ENCODE measurements at places on chromosomes 12 and 14.

GRCh38 chr14:97299661-97300060 is 502.5 kb downstream of the VRK1 start:
- no peak for DNase-seq

GRCh38 chr14:93055651-93056115 is 60.0 kb downstream of the ITPK1 start:
- no peak for DNase-seq

GRCh38 chr12:98439981-98440581 is 75.3 kb upstream of the TMPO start:
- no peak for DNase-seq

DNA sequence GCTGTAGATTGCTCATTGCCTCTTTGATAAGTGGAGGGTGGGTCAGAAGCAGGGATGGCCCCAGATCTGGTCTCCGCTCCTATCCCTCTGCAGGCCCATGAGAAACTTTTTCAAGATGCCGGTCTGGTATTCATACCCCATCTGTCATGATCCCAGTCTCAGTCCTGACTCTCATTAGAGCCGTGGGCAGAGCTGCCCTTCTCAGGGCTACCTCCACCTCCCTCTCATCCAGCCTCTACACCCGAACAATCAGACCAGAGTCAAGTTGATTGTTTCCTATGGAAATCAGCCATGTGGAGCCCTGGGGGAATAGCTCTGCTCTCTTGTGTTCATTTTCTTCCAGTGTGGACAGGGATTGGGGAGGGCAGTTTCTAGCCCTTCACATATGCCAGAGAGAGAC is 45.8 kb downstream of the NEUROD4 start:
- DNase-seq = no peak

- DNase-seq = no peak
Measured at GRCh38 chr12:103441437-103442181, 54.2 kb downstream of the C12orf42 start.

- DNase-seq = no peak
Measured at GRCh38 chr12:111155521-111155920, 213.4 kb downstream of the PHETA1 start.

DNA sequence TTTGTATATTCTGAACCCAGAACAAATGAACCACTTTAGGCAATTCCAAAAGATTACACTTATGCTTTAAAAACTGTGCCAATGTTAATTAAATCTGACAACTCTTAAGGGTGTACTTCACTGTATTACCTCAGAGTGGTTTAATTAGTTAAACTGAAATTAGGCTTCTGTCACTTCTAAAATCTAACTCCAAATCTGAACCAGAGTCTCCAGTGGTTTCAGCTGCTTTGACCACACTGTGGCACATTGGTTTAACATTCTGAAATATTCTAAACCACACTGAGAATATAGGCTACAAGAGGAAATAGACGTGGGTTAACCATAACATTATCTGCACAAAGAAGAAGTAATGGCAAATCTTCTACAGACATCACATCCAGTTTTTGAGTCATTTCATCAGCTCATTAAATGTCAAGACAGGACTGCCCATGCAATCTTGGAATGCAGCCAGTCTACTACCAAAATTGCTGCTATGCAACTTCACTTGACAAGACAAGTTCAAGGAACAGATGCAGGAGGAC is 94.8 kb downstream of the LRP6 start:
- DNase-seq = no peak

DNA sequence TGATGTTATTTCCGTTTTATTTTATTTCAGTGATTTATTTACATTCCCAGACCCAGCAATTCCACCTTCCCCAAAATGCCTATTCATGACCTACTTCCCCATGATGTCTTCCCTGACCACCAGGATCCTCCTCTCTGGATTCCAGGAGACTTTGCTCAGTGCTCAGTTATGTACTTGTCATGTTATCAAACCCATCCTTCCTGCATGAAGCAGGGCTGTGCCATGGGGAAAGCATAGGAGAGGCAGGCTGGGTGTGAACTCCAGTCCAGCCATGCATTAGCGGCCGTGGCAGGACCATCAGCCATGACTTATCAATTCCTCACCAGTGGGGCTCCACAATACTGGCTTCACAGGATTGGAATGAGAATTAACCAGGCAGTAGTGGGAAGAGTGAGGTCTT is 57.8 kb downstream of the B4GALNT3 start:
- DNase-seq = no peak

- no peak for DNase-seq
Measured at GRCh38 chr12:56220611-56221231, 1.0 kb downstream of the RNF41 start.

- DNase-seq = no peak
Measured at GRCh38 chr12:118645219-118645618, 268.9 kb downstream of the SUDS3 start.

DNA sequence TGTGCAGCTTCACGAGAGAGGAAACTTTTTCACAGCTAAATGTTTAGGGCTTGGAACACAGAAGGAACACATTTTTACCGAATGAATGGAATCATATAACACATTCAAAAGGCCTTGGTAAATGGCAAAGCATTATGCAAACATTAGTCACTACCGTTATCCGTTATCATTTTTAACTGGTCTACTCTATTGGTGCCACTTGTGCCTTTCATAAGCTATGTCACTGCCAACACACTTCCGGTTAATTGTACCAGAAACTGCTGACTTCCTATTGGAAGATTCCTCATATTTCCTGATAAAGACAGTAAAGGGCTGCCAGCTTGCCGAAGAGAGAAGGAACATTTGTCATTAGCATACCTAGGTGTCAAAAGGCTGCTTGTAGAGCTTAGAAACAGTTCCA is 169.2 kb downstream of the APAF1 start:
- no peak for DNase-seq

DNA sequence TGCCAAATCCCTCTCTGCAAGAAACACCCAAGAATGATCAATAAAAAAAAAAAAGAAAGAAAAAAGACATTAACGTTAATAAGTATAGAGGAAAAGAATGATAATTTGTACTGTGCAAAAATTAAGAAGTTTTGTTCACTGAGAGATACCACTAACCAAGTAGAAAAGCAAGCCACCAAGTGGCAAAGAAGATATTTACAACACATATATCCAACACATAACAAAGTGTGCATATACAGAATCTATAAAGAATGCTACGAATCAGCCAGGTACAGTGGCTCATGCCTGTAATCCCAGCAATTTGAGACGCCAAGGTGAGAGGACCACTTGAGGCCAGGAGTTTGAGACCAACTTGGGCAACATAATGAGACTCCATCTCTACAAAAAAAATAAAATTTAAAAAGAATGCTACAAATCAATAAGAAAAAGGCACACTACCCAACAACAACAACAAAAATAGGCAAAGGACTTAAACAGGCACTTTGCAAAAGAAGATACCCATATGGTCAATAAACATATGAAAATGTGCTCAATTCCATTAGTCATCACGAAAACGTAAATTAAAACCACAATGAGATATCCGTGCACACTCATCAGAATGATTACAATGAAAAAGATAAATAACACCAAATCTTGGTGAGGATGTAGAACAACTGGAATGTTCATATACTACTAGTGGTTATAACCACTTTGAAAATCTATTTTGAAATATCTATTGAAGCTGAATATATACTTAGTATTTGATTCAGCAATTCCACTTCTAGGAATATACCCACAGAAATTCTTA is 19.8 kb downstream of the GALNT4 start:
- no peak for DNase-seq

GRCh38 chr14:50249136-50249775 is 17.9 kb upstream of the SOS2 start:
- no peak for DNase-seq

DNA sequence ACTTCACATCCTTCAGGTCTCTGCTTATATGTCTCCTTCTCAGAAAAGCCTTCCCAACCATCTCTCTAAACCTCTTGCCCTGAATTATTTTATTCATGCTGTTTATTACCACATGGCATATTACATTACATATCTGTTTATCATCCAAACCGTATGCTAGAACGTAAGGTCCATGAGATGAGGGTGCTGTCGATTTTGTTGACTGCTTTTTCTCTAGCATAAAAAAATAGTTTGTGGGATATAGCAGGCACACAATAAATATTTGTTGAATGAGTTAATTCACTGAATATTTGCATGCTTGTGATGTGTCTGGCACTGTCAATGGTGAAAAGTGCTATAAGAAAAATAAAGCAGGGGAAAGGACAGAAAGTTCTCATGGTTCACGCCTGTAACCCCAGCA is 22.9 kb downstream of the SAMD4A start:
- no peak for DNase-seq

DNA sequence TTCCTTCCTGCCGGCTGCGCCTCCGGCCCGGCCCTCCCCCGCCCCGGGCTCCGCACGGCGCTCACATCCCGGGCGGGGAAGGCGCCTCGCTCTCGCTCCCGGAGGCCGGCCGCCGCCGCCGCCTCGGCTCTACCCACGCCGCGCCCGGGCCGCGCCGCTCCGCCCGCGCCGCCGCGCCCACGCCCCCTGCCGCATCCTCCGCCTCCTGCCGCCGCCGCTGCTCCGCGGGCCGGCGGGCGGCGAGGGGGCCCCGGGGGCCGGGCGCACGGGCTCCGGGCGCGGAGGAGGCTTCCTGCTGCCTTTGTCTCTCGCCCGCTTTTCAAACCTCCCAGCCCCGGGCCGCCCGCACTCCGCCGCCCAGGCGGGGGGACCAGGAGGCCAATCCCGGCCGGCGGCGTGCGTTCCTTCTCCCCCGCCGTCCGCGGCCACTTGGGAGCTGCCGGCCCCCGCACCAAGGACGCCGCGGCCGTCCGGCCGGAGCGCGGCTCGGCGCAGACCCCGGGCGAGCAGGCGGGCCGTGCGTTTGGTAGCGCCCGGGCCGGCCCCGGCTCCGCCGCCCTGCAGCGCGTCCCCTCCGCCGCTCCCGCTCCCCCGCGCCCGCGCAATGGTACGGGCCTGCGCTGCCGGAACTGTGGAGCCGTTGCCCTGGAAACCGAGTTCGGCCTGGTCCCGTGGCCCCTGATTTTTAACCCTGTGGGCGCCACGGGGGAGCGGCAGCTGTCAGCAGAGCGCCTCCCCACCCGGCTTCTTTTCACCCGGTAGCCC is at the start of gene FBXL14:
TSS of gene FBXL14 (minus strand) at position 321 of the 765 bp plus-strand sequence. CDS start 515 bp downstream, outside the sequence.
- peak; percentile 73 for DNase-seq

DNA sequence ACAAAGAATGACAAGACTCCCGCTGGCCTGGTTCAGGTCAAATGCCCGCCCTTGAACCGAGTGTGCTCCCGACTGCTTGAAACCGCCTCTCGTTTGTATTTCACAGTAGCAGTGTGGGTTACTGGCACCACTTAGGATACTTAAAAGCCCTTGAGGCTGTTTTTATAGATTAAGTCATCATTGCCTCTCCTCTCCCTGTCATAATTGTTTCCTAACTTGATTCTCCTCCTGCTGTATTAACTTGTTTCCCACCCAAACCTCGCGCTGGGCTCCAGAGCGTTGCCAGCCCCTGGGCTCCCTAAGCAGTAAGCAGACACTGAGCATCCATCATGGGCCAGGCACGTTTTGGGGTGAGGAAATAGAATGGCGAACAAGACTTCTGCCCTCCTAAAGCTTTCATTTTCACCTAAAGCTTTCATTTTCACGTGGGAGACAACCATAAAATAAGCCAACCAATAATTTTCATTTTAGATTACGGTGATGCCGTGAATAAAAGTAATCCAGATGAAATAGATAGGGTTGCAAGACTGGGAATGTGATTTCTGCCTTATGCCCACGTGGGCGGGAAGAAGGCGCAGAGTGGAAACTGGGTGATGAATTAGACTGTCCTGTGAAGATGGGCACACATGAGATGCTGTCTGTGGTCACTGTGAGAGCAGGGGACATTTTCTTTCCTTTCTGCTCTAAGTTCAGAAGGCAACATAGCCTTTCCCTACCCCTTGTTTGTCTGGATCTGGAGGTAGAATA is 97.5 kb downstream of the PPP2R5C start:
- DNase-seq = no peak

DNA sequence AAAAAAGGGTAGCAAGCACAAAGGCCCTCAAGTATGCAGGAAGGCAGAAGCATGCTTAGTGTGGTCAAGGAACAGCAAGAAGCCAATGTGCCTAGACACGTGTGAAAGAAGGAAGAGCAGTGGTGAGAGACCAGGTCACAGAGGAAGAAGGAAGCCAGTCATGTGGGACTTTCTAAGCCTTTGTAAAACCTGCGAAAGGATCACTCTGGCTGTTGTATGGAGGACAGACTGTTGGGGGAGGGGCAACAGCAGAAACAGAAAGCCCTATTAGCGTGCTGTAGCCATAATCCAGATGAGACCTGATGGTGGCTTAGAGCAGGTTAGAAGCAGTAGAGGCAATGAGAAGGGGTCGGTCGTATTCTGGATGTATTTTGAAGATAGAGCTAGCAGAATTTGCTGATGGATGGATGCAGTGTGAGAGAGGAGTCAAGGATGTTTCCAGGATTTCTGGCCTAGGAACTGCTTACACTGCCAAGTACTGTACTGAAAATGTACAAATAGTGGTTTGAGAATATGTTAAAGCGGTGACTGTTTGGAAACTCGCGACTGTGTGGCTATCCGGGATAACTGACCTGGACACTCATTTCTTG is 5.7 kb upstream of the MLF2 start:
- DNase-seq = no peak

DNA sequence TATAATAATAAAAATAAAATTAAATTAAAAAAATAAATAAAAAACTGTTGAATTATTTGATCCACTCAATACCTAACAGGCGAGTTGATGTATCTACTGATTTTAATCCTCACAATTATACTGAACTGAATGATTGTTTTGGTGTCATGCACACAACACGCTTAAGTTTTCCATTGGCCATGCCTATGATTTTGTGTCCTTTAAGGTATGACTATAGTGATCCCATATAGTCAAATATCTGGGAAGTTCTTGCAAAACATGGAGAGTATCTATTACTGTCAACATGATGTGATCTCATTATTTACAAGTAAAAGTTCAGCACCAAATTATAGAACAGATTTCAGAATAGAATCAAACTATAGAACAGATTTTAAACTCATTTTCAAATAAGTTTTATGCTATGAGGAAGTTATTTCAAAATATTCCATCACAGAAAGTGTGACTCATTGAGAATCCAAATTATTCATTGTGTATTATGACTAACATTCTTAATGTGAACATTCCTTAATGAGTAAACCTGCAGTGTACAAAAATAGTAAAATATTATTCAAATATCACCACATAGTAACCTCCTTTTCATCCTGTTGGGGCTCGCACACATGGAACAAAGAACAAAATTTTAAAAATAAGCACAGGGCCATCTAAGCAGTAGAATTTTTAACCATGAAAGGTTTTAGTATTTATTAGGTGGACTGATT is 190.4 kb downstream of the SLC25A21 start:
- no peak for DNase-seq

- DNase-seq = no peak
Measured at GRCh38 chr12:52387859-52388258, 2.4 kb upstream of the KRT84 start.

- no peak for DNase-seq
Measured at GRCh38 chr12:60144395-60144794, 548.6 kb downstream of the SLC16A7 start.

GRCh38 chr12:104216521-104216924 is 944 bp downstream of the TXNRD1 start:
- DNase-seq = no peak

GRCh38 chr12:4794491-4794890 is 74.3 kb downstream of the GALNT8 start:
- no peak for DNase-seq
